ENCODE measurements at places on chromosomes 4 and X. TPM values are rescaled to one million over a fixed set of nuclear protein-coding genes. Genes with fewer than 3 reads are reported as not detected.

SSX4 gene
- total RNA-seq, result not detected

DNA sequence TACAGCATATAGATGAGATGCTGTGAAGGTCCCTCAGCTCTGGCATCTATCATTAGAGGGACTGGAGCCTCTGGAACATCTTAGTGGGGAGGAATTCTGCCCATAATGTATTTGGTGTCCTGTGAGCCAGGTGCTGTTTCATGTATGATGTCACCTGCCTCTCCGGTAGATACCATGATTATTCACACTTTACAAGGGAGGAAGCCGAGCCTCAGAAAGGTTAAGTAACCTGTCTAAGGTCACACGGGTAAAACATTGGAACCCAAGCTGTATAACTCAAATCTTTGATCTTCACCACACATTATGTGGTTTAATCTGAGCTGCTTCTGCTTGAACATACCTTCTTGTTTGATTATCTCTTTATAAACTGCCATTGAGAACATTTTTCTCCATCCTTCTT, 442.8 kb downstream of the BCOR start:
- DNase-seq, result no peak

NCAPG gene
- not detected for total RNA-seq

DNA sequence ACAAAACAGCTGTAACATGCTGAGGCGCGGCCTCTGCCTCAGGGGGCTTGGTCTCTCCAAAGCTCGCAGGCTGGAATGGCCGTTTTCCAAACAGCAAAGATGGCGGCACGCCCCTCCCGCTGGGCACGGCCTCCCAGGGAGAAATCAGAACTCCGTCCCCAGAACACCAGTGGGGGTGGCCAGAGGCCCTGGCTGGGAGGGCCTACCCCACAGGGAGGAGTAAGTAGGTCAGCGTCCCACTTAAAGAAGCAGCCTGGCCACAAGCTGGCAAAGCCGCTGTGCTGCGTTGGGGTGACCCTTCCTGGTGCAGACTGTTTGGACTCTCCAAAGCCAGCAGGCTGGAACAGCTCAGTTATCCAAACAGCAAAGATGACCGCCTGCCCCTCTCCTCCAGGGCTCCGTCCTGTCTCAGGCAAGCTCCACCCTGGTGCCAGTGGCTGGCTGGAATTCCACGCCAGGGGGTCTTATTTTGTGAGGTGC, 862.8 kb downstream of the TRIML1 start:
- DNase-seq, result no peak

PPP3CA gene
- 269 TPM for total RNA-seq

BANK1 gene
- 1.2 TPM for total RNA-seq

GPR82 gene
- total RNA-seq, result not detected

DNA sequence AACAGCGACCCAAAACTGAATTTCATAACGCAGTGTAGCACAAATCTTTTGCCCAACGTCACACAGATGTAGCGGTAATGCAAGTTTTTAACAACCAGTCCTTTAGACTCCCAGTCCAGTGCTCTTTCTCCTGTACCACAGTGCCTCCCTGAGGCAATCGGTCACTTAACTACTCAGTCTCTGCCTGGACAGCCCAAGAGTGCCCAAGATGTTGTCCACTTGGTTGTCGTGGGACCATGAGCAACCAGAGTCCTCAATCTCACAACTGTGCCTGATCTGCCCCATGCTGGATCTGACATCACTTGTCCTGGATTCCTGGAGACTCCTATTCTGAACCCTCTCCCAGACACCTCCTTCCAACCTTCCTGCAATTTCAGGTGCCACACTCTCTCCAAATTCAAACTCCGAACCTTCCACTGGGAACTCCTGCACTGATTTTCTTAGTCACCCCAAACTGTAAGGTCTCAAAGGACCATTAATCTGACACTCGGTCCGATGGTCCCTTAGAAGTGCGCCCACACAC, 702 bp downstream of the MMGT1 start:
- DNase-seq, result no peak

DNA sequence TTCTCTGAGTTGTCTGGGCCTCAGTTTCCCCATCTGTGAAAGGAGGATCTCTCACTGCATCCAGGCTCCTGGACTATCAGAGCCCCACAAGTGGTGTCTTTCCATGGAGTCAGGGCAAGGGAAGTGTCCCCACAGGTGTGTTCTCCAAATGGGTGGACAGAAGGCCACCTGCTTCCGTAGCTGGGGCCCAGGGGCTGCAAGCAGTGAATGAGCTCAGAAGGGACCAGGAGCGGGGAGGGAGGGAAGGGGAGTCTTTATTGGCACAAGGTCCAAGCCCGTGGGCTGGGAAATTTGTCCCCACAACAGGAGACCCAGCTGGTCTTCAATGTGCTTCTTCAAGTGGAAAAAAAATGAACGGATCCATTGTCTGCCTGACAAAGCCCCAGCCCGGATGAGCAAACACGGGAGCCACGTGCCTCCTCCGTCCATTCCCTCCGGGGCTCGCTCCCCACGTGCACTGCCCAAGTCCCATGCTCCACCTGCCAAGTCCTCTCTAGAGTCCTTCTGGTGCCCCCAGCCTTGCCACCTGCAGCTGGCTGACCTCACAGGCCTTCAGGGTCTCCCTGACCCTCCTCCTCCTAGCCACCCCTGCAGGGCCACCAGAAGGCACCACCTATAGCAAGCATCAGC, 72.0 kb downstream of the JAKMIP1 start:
- no peak for DNase-seq

- no peak for DNase-seq
Measured at GRCh38 chrX:137427426-137427778, 138.5 kb upstream of the ZIC3 start.

SPANXA1 gene
- not detected for total RNA-seq

HDAC8 gene
- total RNA-seq, result 45.9 TPM

PYURF gene
- 51.9 TPM for total RNA-seq

DNA sequence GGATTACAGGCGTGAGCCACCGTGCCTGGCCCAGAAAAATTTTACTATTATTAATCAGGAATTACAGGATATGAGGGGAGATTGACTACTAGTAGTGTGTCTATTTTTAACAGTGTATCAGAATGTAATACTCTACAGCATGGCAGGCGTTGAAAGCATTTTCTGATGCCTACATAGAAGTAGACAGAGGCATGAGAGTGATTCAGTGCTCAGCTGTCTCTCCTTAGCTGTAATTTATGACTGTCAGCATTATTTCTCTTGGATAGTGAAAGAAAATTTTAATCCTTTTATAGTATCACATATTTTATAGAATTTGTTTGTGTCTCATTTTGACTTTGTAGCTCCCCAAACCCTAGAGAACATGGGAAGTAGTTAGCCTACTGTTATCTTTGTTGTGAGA, 20.7 kb downstream of the ARHGAP24 start:
- DNase-seq, result no peak

LGI2 gene
- 6.4 TPM for total RNA-seq

DNA sequence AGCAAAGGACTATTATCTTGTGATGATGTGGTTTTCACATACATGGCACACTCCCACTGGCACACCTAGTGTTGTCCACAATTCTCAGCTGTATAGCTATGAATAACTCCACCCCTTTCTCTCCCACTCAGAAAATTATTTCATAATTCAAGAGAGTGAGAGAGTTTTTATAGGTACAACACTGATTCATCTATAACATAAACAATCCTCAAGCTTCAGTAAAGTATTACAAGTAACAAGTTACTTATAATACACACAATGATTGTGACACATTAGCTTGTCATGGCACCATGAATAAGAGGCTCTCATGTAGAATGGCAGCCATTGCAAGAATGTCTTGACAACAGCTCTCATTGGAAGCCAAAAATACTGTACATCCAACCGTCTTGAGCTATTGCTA, 43.9 kb downstream of the RAB40A start:
- DNase-seq, result no peak

- DNase-seq, result no peak
Measured at GRCh38 chrX:49816435-49816834, 12.7 kb upstream of the PAGE4 start.

DNA sequence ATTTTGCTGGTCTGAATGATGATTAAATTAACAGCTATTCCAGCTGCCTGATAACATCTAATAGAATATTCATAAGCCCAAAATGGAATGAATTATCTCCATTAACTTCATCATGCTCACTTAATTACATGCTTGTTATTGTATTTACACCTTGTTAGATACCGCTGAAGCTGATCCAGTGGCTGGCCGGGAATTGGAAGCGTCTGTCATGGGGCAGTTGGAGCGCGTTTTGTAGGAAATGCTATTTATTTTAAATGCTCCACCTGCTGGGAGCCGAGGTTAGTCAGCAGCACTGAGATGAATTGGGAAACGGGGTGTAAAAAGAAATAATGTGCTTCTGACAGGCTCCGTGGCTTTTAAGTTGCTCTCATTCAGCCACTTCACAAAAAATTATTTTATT, 25.2 kb downstream of the ARX start:
- DNase-seq, result no peak

DNA sequence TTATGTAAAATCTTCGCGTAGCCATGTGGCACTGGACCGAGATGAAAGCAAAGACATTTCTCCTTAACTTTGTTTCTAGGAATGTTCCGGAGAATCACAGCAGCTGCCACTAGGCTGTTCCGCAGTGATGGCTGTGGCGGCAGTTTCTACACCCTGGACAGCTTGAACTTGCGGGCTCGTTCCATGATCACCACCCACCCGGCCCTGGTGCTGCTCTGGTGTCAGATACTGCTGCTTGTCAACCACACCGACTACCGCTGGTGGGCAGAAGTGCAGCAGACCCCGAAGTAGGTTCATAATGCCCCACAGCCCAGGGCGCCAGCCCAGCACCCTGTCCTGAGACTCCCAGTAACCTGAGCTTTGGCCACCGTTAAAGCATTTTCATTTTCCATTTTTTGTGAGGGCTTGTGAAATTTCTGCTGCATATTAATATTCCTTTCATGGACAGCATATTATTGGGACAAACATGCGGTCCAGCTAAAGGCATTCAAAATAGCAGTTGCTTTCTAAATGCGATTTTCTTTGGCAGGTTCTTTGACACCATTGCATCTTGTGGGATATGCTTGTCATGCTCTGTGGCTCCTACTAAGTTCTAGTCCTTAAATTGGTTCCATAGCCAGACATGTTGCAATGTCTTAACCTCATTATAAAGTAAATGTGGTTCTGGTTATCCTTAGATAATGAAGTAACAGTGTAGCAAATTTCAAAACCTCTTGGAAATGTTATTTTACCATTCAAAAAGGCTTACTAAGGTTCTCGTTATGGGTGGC, 49.1 kb upstream of the MSANTD1 start:
- no peak for DNase-seq

CENPE gene
- 1.1 TPM for total RNA-seq

SYN1 gene
- total RNA-seq, result 507 TPM

- no peak for DNase-seq
Measured at GRCh38 chrX:22406201-22406737, 133.6 kb downstream of the CBLL2 start.

TMSB15C gene
- total RNA-seq, result 7.0 TPM

CCDC160 gene
- 1.2 TPM for total RNA-seq

STS gene
- 15.5 TPM for total RNA-seq

- no peak for DNase-seq
Measured at GRCh38 chrX:104427693-104428092, 138.3 kb upstream of the IL1RAPL2 start.

DNA sequence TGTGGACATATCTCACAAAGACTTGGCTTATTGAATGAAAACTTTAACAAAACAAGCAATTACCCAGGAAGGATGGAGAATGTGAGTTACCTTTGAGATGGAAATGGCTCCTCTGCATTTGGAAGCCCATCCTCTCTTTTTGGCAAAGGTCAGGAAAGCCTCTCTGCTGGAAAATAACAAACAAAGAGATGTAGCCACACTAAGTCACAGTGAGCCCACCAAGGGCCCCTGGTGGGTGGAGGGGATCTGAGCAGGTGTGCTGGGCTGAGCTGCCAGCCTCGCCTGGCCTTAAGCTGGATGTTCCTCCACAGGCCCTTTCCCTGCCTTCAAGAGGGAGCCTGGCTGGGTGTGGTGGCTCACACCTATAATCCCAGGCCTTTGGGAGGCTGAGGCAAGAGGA, 269.2 kb downstream of the HNRNPD start:
- no peak for DNase-seq

CCKAR gene
- total RNA-seq, result 0.47 TPM

ACSL4 gene
- total RNA-seq, result 66.7 TPM

DNA sequence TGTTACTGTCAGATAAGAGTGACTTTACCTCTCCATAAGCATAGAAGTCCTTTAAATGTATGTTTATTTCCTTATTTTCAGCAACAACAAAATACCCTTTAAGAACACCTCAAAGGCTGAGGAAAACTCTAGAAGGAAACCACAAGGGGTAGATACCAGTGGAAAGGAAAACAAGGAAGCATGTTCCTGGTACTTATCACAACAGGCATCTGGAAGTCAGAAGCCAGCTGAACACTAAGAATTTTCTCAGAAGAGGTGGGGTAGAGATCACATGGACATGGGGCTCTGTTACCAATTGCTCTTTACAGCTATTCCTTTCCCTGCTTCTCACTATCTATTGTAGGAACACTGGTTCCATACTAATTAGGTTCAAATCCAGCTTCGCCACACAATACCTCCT, 51.5 kb upstream of the BEND2 start:
- no peak for DNase-seq

DNA sequence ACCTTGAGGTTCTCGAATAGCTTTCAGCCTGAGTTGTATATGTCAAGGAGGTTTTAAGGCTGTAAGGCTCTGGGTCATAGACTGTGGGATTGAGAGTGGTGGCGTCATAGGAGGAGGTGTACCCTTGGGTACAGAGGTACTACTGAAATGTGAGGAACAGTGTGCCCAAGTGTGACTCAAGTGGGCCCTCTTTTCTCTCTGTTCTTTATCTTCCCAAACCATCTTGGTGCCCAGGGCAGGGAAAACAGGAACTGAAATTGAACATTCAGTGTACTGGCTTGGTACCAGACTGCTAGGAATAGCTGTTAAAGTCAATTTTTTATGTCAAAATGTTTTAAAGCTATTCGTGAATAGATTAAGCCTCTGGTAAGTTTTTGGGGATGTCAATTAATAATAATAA, 136.2 kb upstream of the RPS6KA3 start:
- no peak for DNase-seq

CXCL1 gene
- total RNA-seq, result 2.6 TPM

GRCh38 chr4:182136201-182136600, 107.0 kb upstream of the TENM3 start:
- no peak for DNase-seq

RIPPLY1 gene
- not detected for total RNA-seq

CDKL5 gene
- total RNA-seq, result 72.5 TPM
